ENCODE measurements at places on chromosomes 3 and 15.

- DNase-seq = peak; percentile 97
Measured at GRCh38 chr3:177060492-177060891, 136.8 kb downstream of the TBL1XR1 start.

DNA sequence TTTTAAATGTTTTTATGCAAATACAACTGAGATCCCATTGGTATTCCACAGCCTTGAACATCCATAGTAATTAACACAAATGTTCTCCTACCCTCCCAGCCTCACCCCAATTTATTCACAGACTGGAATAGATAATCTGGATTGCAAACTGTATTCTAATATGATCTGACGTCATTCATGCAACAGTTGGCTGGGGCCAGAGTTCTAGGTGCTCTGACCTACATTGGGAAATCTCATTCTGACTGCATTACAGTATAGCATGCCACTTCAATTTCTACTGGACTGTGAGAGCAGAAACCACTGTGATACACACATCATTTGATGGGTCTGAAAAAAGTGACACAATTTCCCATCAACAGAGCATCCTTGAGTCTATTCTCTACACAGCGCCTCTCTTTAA is 403.1 kb downstream of the MAGI1 start:
- DNase-seq = no peak

GRCh38 chr15:51234176-51234927 is 104.0 kb downstream of the CYP19A1 start:
- no peak for DNase-seq

- no peak for DNase-seq
Measured at GRCh38 chr15:42845581-42845980, 75.0 kb downstream of the TTBK2 start.

DNA sequence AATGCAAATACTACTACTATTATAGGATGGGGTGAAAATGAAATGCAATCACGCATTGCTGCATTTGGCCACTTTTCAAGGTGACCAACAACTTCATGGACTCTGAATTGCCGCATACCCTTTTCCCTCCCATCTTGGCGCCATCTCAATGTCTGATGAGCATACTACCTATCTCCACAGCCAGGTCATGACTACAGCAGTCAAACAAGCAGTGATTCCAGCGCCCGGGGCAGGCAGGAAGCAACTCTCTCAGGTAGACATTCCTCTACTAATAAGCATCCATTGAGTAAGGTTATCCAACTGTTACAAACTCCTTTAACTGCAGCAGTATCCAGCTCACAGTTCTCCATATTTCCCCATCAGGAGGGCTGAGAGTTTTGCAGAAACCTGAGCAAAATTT is 155.4 kb downstream of the ADAMTS17 start:
- no peak for DNase-seq

DNA sequence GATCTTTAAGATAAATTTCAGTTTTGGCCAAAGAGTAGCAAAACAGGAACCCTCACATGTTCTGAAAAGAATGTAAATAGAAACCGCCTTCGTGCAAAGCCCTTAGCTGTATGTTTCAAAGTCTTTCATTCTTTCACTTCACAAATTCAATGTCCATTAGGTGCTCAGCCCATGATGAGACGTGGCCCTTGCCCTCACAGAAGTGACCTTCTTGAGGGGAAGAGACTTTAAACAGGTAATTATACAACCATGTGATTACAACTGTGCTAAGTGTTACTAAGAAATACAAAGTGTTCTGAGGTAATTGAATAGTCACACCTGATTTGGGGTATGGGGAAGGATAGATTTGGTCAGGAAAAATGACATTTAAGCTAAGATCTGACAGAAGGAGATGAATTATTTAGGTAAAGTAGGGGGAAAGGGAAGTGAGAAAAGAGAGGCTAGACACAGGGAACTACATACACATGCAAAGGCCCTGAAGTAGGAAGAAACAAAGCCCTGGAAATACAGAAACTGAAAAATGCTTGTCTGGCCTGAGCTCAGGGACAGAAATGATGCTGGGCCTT is 19.6 kb downstream of the HSPBAP1 start:
- DNase-seq = peak; percentile 49

- no peak for DNase-seq
Measured at GRCh38 chr3:17055374-17056276, 170.9 kb downstream of the PLCL2 start.

DNA sequence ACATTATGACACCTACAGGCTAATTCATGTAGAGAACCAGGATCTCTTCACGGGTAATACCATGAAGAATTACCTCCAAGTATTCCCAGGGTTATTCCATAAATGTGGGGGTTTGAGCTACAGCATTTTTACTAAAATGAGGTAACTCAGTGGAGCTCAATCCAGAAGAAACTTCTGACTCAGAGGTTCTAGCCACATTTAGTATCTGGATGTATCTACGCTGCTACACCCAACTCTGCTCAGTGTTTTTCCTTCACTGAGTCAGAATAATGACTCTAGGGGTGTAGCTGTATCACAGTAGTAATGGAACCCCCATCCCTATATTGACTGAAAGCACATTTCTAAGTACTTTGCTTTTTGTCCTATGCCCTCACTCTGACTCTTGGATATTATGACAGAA is 52.4 kb downstream of the COPS2 start:
- no peak for DNase-seq

DNA sequence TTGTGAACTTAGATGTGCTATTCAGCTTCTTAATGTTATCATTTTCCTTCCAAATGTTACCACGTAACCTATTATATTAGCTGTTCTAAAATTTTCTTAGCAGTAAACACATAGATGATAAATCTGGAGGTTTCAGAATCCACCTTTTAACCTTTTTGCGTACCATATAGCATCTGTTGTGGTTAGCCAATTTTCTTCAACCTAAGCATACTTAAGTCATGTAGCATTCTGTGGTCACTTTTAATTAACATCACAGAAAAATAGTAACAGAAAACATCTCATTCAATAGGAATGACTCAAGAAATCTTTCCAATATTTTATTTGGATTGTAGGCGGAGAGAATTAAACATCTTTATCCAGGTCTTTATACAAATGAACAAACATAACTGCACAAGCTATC is 1465.3 kb upstream of the GBE1 start:
- no peak for DNase-seq

- DNase-seq = no peak
Measured at GRCh38 chr15:24940236-24940635, 14.6 kb upstream of the SNRPN start.

DNA sequence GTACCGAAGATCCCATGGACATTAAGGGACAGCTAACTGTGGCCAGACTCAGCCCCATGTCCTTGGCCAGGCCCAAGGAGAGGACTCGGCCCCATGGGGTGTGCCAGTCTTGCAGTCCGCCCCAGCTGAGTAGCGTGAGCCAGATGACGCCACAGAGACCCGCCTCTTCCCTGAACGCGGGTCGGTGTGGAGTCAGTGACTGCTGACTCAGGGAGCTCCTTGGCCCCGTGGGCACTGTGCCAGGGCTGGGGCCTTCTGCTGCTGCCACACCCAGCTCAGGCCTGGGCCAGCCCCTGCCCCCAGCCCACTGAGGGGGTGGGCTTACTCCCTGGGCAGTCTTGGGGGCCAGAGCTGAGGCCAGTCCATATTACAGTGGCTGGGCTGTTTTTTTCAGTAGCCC is 52.8 kb downstream of the PLXNA1 start:
- DNase-seq = no peak

DNA sequence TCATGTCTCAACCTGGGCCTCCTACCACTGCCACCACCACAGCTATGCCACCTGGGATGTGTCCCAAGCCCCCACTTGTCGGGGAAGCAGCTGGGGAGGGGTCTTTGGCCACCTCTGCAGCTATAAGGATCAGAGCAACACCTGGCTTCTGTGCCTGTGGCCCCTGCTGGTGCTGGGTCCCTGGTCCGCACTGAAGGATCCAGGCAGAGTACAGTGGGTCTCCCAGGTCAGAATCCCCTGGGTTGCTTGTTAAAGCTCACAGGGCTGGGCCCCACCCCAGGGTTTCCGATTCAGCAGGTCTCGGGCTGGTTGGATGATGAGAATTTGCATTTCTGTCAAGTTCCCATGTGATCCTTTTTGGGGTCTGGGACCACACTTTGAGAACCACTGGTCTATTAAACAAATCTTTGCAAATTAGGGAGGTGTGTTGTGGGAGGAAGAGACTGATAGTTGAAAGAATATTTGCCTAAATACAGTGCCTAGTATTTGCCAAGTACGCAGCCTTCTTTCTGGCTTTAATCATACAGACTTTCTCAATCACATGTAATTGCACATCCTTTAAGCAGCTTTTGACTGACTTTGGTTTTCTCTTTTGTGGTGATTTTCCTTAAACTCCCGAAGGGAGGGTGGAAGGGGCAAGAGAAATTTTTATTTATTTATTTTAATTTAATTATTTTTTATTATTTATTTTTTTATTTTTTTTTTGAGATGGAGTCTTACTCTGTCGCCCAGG is 127.3 kb downstream of the IGF1R start:
- no peak for DNase-seq

GRCh38 chr3:120227710-120228347 is 57.2 kb downstream of the GPR156 start:
- DNase-seq = no peak

- no peak for DNase-seq
Measured at GRCh38 chr3:110583373-110583935, 488.2 kb upstream of the NECTIN3 start.

- DNase-seq = no peak
Measured at GRCh38 chr3:14248477-14248848, 69.8 kb downstream of the LSM3 start.

DNA sequence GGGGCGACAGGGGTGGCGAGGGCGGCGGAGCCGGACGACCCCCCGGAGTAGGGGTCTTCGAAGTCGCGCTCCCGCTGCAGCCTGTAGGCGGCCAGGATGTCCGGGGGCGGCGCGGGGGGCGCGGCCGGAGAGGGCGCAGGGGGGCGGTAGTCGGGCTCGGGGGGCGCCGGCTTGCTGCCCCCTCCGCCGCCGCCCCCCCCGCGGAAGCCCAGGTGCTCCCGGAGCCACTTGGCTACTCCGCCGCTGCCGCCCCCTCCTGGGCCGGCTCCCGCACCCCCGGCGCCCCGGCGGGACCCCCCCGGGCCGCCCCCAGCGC is 230 bp downstream of the SHF start:
- DNase-seq = no peak

GRCh38 chr3:61734749-61735686 is 173.6 kb downstream of the PTPRG start:
- no peak for DNase-seq

DNA sequence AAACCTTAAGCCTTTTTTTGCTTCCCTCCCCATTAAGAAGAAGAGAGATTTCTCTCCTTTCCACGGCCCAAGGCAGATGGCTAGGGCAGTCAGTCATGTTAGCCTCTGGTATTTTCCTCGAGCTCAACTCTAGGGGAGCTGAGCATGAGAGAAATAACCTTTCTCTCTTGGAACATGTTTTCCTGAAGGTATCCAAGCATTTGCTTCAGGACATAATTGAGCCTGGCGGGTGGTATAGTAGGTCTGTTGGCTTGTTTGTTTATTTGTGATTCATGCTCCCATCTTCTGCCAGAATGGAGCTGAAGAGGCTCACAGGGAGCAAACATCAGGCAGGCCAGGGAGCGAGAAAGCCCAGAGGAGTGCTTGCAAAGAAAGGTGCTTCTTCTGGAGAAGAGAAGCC is 102.5 kb downstream of the MESD start:
- DNase-seq = no peak

- no peak for DNase-seq
Measured at GRCh38 chr3:122690096-122690495, 9.5 kb downstream of the PARP14 start.

DNA sequence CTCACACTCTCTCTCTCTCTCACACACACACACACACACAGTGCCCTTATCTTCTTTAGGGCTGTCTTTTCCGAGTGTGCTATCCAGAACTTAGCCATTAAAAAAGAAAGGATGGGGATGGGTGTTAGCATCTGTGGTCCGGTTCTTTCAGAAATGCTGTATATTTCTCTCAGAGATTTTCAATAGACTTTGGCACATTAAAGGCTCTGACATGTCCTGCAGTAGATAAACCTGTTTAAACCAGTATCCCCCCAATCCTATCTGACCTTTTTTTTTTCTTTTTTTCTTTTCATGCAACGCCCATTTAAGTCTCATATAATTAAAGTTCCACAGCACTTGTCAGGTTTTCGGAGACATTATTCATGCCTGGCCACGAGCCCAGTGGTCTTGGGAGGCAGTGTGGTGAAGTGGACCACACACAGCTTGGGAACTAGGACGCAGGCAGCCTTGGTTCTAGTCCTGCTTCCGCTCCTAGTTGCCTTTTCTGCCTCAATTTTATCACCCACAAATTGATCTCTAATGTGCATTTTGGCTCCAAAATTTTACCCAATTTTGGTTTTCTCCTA is 13.3 kb downstream of the CAV3 start:
- DNase-seq = no peak

GRCh38 chr15:39628546-39629257 is 47.8 kb downstream of the THBS1 start:
- DNase-seq = no peak

DNA sequence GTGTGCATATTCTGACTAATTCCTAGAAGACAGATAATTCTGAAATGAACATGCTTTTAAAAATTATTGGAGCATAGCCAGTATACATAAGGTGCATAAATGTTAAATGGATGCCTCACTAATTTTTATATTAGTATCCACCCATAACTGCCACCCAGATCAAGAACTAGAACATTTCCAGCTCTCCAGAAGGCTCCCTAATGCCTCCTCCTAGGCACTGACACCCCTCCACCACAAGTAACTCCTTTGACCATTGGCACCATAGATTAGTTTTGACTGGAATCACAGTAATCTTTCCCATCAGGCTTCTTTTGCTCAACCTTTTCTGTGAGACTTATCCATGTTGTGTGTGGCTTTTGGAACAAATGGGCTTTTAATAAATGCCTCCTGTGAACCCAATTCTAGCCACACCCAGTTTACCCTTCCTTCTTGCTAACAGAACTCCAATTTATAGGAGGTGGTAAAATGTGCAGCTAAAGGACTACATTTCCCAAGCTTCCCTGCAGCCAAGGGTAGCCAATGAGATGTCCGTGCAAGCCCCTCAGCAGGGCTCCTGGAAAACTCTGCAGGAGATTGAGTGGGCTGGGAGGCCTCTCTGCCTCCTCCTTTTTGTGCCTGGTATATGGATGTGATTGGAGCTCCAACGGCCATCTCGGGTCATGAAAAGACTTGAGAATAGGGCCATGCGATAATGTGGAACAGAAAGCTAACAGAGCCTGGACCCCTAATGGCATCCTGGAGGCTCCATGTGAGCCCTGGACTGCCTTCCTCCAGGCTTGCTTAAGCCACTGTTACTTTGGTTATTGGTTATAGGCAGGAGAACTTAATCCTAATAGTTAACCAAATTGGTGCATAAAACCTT is 322.6 kb upstream of the TLE3 start:
- no peak for DNase-seq

Data from MM.1S (cell line).